Stimulated activated effector memory CD8-positive, alpha-beta T cell treated with anti-CD3 and anti-CD28 coated beads, Interleukin-12 subunit alpha, Interleukin-12 subunit beta, amount 100 ng/mL, for 72 hours (primary cell): ENCODE measurements at places on chromosomes 4 and X.

DNA sequence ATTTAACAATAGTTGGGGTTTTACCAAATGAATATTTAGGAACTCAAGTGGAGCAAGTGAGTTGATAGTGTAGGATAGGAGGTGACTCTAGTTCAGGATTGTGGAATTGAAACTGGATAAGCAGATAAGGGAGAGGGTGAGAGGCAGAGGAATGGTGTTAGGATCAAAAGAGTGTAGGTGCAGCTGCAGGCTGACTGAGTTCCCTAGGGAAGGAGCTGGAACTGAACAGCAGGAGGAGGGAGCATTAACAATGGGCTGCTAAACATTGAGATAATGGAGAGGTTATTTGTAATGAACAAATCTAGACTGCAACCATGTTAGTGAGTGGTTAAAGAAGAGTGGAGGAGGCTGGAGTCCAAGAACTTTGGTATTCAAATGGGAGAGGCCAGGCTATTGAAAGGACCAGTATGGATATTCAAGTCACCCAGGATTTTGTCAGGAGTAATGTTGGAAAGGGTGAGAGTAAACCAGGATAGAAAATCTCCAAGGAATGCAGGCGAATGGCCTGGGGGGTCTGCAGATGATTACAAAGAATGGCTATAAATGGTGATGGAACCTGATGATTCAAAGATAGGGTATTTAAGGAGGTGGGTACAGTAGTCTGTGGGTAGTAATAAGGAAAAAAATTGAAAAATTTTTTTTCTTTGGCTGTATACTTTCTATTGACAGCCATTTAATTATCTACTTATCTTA lies 497.1 kb upstream of the TENM3 start:
- no peak for DNase-seq

GRCh38 chr4:137660211-137660610 lies 127.9 kb upstream of the PCDH18 start:
- no peak for DNase-seq

- DNase-seq = no peak
Measured at GRCh38 chrX:123392921-123393320, 208.8 kb downstream of the GRIA3 start.

DNA sequence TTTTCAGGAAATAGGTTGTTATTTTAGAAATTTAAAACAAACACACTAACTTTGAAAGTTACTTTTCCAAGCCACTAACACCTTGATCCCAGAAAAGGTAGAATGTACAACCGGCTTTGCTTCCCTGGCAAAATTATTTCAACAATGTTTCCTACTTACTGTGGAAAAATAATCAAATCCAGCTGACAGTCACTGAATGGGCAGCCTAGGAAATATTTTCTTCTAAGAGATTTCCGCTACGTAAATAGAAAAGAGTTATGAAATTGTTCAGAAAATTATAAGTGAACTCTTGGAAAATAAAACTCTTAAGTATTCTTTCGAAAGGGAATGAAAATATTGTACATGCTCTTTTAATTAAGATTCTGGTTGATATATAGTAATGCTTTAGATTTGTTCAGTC lies 195.7 kb downstream of the GASK1B start:
- DNase-seq = no peak

DNA sequence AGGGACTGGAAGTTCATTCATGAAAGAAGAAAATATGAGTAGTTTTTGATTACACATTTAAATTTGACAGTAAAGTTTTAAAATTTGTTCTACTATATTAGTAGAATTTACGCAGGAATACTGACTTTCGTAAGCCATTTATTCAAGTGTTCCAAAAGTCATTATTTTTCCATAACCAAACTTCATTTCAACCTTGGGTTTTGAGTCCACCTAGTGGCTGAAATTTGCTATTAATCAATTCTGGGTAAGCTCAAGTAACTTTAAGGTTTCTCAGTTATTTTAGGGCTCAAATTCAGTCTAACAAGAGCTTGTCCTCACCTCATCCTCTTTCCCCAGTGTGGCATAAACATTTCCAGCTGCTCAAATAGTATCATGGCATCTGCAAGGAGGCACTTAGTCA lies 175.4 kb downstream of the SH3BGRL start:
- no peak for DNase-seq

GRCh38 chr4:176034936-176035335 lies 30.7 kb upstream of the WDR17 start:
- DNase-seq = no peak

GRCh38 chrX:47198026-47198686 lies 4.5 kb downstream of the UBA1 start:
- no peak for DNase-seq

DNA sequence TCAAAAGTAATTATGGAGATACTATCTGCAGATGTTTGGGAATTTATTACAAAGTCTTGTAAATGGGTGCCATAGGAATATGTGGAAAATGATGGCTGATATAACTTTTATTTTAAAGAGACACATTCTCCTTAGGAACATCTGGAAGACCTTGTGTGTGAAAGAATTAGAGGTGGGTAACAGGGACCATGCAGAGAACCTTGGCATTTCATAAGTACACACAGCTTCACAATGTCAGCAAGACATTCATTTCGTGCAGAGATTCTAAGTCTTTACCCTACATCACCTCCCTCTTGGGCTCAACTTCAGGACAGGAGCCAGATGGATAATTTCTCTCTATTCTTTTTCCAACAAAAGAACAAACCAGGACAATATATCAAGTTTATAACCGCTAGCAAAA lies 458.1 kb upstream of the INTU start:
- no peak for DNase-seq

GRCh38 chrX:80807606-80807991 lies 2.1 kb downstream of the BRWD3 start:
- DNase-seq = no peak

DNA sequence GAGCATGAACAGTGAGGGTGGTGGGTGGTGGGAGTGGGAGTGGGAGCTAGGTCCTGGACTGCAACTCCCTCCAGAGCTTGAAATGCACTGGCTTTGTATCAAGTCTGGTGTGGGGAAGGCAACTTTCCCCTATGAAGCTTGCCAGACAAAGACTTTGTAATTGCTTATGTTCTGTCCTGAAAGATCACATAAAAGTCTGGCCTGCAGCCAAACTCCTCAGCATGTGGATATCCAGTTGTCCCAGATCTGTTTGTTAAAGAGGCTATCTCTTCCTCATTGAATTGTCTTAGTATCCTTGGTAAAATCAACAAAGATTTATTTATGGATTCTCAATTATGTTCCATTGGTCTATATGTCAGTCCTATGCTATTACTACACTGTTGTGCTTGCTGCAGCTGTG lies 607.9 kb downstream of the GLUD2 start:
- no peak for DNase-seq

- no peak for DNase-seq
Measured at GRCh38 chr4:40572692-40573310, 56.9 kb downstream of the RBM47 start.

DNA sequence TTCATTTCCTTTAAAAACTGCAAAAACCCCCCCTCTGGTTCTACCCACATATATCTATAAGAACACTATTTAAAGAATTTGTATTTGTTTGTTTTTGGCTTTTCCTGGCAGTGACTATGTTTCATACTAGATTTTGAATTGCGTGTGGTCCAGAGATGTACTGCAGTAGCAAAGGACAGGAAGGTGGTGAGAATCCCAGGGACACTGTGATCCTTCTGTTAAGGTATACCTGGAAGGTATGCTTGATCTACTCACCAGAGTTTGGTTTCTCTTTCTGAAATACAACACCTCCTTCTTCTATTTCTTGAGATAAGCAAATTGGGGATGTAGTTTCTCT lies 129.6 kb upstream of the RASGEF1B start:
- DNase-seq = no peak

DNA sequence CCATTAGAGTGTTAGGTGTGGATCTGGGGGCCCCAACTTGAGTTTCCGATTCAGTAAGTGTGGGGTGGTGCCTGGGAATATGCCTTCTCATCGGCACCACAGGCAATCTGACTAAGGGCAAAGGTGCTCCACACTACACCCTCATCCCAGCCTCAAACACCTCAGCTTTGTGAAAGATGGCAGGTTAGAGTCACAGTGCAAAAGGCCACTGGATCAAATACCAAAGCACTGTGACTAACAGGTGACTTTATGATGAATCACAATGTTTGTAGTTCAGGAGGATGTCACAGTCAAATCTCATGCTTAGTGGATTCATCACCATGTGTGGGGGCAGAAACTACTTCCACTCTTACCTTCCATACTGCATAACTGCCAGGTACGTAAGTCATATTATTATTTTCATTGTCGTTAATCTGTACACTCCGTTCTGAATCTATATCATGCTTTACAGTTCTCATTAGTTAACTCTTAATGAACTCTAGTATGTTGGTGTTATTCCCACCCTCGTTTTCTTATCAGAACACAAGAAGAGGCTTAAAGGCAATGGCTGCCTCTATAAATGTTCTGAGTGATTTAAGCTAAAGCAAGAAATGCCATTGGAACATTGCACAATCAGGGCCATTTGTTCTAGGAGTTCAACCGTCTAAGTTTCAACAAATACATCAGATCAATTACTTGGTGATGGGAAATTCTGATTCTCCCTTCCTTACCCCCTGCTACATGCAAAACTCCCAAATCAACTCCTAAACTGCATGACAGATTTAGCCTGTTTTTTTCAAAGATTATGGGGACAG lies 50.2 kb downstream of the PRKG2 start:
- no peak for DNase-seq

DNA sequence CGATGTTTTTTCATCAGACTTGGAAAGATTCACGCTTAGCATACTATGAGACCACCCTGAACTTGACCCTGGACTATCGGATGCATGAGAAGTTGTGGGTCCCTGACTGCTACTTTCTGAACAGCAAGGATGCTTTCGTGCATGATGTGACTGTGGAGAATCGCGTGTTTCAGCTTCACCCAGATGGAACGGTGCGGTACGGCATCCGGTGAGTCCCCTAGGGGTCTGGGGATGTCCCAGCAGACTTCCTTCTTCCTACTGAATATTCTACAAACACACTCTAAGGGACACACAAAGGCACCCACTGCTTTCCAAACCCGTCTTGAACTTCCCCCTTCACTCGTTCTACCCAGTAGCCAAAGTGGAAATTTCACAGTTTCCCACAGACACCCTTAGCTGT lies 9.3 kb downstream of the GABRQ start:
- no peak for DNase-seq

DNA sequence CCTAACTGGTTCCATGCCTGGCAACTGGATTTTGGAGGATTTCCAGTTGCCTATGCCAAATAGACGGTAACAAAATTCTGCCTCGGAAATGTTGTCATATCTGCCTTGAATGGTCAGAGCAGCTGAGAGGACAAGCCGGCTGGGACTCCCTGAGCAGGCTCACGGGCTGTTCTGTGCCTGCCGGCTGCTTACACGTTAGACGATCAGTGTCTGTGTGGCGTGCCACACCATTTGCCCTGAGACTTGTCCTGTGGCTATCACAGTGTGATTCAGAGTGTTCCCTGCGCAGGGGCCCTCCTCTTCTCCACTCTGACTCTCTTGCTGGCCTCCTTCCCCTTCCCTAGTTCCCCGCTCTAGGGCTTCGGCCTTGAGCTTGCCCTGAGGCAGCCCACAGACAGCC lies 42.4 kb downstream of the RAI2 start:
- DNase-seq = no peak

- peak; percentile 63 for DNase-seq
Measured at GRCh38 chrX:39152106-39152649, 350.9 kb downstream of the MID1IP1 start.

DNA sequence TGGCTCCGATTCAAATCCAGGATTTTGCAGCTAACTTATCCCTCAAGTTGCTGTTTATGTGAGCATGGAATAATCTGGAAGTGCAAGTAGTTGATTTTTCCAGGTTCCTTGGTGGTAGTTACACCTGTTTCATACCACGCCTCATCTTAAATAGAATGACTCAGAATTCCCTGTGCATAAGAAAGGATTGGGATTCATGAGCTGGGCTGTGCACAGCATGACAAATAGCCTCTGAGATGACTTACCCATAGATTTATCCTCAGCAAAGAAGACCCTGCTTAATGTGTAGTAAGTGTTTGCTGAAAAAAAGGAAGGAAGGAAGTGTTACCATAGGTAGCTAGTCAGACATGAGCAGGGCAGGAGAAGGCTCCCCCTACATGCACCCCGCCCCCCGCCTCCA lies 777.7 kb upstream of the ADGRL3 start:
- no peak for DNase-seq

DNA sequence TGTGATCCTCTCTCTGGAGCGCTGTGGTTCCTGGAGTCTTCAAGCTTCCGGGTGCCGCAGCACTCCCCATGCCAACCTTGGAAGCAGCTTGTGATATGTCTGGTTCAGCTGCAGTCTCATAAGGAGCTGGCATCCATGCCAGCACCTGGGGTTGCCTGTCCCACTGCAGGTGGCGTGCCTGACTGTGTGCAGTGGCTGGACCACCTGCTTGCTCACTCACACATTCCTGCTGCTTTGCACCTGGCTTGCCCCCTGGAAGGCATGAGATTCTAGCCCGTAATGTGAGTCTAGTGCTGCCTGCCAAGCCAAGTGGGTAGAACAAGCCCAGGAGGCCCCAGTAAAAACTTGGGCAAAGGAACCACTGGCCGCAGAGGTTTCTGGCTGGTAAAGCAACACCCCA lies 687.2 kb upstream of the AADAT start:
- no peak for DNase-seq

DNA sequence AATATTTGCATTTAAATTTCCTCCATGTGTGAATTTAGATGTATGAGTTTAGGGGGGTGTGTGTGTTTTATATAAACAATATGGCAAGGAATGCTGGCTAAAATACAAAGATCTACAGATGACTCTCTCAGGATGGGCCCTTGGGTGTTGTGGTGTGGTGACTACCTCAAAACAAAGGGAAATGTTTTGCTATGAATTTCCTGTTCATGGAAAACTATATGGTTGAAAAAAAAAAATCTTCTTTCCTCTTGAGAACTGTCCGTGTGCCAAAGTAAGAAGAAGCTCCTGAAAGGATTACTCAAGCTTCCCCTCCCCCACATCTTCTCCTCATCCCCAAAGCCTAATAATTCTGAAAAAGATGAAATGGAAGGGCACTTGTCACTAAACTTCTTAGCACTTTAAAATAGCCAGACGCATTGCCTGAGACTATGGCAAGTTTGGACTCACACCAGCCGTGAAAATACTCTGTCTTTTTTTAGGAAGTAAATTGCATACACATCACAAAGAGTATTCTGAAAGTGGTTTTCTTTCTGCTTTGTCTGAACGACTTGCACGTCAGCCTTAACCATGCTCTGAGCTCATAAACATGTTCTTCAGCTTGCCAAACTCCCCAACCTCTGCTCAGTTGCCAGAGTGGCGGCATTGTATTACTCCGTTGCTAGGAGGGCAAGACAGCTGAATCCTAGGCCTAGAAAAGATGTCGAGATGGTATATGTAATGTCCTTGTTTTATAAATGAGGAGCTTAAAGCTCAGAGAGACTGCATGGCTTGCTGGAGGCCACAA lies 250.4 kb upstream of the JADE1 start:
- no peak for DNase-seq

DNA sequence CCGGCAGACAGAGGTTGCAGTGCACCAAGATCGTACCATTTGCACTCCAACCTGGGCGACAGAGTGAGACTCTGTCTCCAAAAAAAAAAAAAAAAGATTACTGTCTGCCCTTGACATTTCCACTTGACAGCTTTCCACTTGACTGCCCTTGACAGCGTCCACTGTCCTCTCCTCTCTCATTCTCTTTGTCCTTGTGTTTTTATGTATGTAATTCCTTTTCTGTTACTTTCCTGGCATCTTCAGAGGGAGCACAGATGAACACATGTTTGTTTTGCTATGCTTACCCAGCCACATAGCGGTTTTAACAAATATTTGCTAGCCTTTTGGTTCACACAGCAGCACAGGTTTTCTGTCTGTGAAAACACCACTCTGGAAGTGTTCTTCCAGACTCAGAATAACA lies 26.2 kb downstream of the SYAP1 start:
- no peak for DNase-seq
